Stimulated activated CD4-positive, alpha-beta T cell treated with anti-CD3 and anti-CD28 coated beads, Interleukin-1b, Interleukin-23, amount 100 ng/mL, for 1 hour (primary cell): ENCODE measurements at places on chromosomes 2 and 18.

GRCh38 chr2:232541195-232541960, 1.9 kb downstream of the CHRNG start:
- DNase-seq: no peak

GRCh38 chr2:96885432-96886347, 15.8 kb upstream of the SEMA4C start:
- DNase-seq: no peak

- DNase-seq: no peak
These were observed 543.5 kb upstream of the HNMT start for GRCh38 chr2:137420744-137421143.

GRCh38 chr2:6863792-6864191, 1.9 kb downstream of the CMPK2 start:
- DNase-seq: no peak

DNA sequence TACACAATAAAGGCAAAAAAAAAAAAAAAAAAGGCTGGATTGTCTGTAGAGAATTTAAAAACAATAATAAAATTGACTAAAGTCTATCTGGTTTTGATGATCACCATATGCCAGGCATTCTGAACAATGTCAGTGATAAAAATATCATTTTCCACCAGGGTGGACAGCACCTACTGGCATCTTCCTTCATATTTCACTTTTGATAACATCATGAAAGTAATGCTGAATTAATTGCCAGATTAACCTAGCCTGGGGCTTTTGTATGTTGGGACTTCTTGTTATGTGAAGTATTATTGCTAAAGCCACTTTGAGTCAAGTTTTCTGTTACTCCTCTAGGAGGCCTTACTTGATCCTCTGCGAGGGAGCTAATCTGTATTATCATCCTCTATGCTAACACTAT, 73.8 kb upstream of the FAM98A start:
- no peak for DNase-seq

- no peak for DNase-seq
These were observed 369.2 kb downstream of the GALNT13 start for GRCh38 chr2:154240921-154241379.

DNA sequence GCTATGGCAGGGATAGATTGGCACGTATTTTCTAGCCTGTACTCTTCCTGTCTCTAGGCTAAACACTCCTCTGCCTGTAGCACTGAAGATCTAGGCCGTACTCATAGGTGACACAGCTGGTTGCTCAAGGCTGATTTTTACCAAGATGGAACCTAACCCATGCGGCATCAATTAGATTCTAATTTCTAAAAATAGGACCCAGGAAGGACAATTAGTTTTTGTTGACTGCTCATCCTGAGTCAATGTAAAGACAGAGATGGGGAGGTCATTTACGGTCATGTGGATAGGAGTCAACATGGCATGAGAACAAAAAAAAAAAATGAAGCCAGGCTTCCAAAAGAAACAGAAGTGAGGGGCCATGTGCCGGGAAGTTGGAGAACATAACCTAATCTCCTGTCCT, 360.7 kb upstream of the ETAA1 start:
- no peak for DNase-seq

GRCh38 chr2:190627448-190628412, 21.2 kb upstream of the NAB1 start:
- DNase-seq: no peak

GRCh38 chr2:146527166-146527565, 1317.7 kb upstream of the ACVR2A start:
- DNase-seq: no peak

DNA sequence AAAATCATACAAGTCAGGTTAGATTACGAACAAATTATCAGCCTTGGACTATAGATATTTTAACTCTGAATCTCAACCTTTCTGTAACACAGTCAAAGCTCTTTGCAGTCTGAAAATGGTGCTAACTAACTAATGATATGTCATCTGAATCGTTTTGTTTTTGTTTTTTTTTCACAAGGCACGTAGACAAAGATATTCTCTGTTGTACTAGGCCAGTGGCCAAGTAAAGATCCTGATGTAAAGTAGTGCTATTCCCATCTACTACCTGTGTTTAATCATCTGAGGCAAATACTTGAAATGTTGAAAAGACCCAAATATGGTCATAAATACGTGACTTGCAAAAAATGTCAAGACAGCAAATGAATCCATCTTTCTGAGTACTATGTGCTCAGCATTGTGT, 65.7 kb downstream of the REL start:
- no peak for DNase-seq

DNA sequence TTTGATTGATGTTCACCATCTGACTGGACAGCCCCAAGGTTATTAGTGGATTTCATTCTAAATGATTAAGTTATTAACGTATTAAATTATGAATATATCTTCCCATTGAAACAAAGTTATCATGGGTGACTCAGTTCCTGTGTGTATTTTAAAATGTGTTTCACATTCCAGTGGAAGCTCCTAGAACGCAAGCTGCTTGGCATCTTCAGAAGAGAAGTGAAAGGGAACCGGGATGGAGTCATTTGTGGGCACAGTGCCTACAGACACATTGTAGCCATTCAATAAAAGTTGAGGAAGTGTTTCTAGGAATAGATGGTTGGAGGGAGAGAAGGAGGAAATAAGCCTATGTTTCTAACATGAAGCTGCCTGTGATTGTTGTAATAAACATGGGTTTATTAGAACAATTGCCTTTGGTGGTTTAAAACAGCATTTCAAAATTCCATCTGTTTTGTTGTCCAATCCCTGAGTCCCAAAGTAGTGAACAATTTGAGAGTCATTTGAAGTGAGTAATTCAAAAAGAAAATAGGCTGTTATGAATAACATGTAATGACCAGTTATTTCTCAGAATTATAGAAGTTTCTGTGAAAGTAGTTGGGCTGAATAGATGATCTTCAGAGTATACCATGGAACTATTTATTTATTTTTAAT, 143.5 kb downstream of the PKP4 start:
- DNase-seq: no peak

DNA sequence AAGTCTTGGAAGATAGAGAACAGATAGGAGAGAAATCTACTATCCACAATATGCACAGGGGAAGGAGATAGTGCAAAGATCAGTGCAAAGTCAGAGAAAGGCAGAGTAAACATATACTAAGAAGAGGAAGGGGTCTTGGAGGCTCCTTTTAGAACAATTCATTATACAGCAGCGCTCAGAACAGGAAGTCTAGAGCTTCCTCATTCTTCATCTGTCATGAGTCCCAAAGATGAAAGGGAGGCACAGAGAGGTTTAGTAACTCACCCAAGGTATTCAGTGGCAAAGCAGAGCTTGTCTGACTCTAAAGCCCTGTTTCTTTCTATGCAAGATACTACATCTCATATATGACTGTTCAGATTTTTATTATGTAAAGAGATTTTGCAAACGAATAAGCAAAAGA, 1.4 kb downstream of the SP110 start:
- DNase-seq: no peak

- no peak for DNase-seq
These were observed 20.8 kb upstream of the CHN1 start for GRCh38 chr2:175025946-175026345.

GRCh38 chr2:7952046-7952745, 729.7 kb upstream of the ID2 start:
- no peak for DNase-seq

- DNase-seq: no peak
These were observed 74.6 kb upstream of the GALNT5 start for GRCh38 chr2:157182834-157183396.

GRCh38 chr2:217040099-217040498, 180.2 kb upstream of the TNP1 start:
- DNase-seq: no peak

DNA sequence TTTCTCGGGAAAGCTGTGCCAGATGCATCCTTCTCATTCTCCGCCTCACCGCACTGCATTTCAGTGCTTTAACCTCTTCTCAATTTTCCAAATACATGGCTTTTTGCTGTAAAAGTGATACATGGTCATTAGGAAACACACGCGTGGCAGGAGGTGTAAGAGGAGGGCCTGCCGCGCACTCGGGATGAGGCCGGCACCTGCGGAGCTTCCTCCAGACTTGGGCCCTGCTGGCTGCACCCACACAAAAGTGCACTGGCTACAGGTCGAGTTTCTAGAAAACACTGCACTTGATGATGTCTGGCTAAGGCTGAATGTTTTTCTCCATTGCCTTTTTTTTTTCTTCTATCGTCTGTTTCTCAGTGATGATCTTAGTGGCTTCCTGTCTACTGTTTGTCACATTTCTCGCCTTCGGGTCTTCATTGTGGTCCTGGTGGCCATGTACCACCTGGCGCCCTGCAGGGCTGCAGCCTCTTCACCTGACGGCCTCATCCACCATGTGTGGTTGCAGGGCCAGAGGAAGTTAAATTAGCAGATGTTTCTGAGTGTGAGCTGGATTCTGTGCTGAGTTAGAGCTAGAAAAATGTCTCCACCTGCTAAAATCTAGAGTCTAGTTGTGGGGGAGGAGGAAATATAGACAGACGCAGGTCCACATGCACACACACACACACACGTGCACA, 7.6 kb downstream of the KCNG2 start:
- DNase-seq: no peak

- no peak for DNase-seq
These were observed 1.7 kb downstream of the MYOM1 start for GRCh38 chr18:3217948-3218647.

GRCh38 chr2:207768168-207768865, 1.4 kb downstream of the FZD5 start:
- no peak for DNase-seq

- no peak for DNase-seq
These were observed 87.5 kb upstream of the SESTD1 start for GRCh38 chr2:179352181-179352580.

GRCh38 chr2:234252772-234253171, 202.3 kb downstream of the SPP2 start:
- DNase-seq: no peak

DNA sequence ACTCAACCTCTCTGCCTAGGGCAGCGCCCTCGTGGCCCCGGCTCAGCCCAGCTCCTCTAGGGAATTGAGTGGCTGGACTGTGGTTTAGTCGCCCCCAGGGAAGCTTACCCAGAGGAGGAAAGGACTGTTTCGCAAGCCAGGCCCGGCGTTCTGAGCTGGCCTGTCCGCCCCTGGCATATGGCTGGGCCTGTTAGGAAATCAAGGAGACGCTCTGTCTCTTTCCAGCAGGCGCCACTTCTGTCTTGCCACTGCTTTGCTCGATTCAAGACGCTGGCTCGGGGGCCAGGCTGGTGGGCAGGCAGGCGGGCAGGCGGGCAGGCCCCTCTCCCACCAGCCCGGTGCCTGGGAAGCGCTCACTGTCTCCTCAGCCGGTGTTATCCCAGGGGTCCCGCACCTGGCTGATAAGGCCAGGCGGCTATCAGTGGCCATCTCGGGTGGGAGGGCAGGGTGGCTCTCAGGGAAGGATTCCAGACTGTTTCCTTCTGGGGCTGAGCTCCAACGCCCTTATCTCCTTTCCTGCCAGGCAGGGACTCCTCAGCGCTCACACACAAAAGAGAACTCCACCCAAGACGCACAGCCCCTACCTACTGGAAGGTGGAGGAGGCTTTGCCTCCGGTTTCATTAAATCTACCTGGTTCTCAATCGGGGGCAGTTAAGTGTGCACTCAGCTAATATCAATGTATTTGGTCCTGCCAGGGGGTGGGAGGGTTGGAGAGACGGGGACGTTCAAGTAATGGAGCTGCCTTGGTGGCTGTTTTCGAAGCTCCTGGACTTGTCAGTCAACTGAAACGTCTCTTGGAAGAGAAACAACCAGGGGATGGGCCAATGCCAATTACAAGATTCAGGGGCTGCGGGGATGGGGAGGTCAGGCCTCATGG, 109.1 kb downstream of the SMAD7 start:
- no peak for DNase-seq

DNA sequence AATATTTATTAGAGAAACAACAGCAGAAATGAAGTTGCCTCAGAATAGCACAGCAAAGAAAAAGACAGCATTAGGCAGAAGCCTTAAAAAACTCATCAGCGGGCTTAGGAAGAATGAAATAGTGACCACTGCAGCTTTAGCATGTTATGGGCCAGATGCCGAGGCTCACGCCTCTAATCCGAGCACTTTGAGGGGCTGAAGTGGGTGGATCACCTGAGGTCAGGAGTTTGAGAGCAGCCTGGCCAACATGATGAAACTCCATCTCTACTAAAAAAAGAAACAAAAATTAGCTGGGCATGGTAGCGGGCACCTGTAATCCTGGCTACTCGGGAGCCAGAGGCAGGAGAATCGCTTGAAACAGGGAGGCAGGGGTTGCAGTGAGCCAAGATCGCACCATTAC, 32.4 kb downstream of the AP1S3 start:
- no peak for DNase-seq

DNA sequence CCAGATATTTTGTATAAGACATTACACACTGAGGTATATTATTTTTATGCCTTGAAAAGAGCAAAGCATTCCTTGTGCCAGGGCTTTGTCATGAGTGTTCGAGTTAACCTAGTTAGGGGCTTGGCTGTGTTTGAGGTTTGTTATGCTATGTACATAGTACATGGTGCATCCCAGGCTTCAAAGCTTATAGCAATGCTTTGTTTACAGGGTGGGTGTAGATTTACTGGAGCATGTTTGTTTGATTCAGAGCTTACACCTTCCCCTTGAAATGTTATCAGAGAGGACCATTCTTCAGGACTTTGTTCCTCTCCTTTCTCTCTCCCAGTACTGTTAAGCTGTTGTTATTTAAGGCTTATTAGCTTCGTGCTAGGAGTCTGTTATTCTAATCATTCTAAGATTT, 738.7 kb upstream of the LRRTM4 start:
- DNase-seq: no peak
